Foreskin keratinocyte (primary cell): ENCODE measurements at places on chromosomes 11 and 22. TPM values are rescaled to one million over a fixed set of nuclear protein-coding genes. Genes with fewer than 3 reads are reported as not detected.

- no peak for DNase-seq
Measured at GRCh38 chr22:19836512-19836911, 18.2 kb downstream of the GNB1L start.

GRCh38 chr11:1033016-1033798, 3.3 kb downstream of the MUC6 start:
- no peak for DNase-seq

- no peak for DNase-seq
Measured at GRCh38 chr11:69880041-69880825, 61.0 kb upstream of the FGF3 start.

DNA sequence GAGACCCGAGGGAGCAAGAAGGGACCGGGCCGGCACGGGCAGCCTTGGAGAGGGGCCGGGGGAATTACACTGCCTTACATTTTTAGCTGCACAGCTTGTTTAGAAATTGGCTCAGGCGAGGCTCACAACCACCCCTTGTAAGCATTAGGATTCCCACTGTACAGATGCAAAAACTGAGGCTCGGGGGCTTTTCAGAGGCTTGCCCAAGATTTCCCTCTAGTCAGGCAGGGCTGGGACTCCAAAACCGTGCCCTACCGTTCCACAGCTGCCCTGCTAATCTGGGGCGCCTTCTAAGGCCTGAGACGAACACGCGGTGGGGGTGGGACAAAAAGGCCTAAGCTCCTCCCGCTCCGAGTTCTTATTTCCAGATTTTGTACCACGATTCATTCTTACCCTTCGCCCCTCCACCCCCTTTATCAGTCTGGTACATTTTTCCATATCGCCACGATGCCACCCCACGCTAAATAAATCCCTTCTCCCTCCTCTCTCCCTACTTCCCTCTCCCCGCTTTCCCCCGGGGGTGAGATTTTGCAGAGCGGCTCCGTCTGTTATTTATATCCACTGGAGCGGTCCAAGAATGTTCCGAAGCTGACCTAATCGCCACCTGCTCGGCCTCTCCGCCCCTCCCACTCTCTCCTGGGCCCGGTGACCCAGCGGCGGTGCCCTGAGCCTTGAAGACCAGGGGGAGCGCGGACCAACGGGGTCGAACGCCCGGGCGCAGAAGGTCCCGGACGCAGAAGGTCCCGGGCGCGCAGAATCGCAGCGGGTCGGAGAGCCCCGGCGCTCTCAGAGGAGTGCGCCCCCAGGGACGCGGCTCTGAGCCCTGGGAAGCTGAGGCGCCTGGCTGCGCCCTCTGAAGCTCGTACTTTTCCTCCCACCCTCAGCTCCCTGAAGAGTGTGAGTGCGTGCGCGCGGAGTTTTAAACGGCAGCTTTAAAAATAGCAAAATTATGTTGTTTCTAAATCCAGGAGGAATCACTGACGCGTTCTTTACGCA, 764 bp upstream of the PACSIN3 start:
- peak; percentile 61 for DNase-seq

GRCh38 chr11:35650467-35650866, 12.1 kb upstream of the TRIM44 start:
- no peak for DNase-seq

- no peak for DNase-seq
Measured at GRCh38 chr11:607020-607780, 8.6 kb downstream of the IRF7 start.

DNA sequence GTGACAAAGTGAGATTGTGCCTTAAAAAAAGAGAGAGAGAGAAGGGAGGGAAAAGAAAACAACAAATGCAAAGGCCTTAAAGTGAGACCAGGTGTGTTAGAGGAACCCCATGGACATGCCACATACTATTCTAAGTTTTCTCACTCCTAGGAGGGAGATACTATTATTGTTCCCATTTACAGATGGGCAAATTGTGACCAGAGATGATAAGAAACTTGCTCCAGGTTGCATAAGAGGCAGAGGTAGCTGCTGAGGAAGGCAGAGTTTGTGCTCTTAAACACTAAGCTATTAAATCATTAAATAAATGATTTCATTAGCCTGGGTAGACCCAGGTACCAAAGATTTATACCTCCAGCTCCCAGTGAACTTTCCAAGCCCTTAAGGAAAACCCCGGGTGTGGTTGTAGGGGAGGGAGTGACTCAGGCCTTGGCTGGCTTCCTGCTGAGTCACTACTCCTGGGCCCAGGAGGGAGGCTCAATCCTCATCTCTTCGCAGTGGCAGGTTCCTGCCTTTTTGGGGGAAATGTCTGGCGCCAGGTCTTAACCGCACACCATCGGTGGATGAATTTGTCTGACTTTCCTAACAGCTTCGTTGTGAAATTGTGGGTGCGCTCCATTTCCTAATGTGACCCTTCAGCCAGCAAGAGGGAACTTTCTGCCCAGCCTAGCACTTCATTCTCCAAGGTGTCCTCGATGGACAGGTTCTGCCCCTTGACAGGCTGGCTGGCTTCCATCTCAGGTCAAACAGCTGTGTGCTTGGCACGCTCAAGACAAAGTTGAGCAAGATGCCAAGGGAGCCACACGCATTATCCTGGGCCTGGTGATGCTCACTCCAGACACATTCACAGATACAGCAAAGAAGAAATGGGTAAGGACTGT, 33.4 kb upstream of the PTPRJ start:
- DNase-seq = peak; percentile 88

The SUSD2 gene
- total RNA-seq = 0.03 and 0.04 TPM in 2 replicates

The TUBA8 gene
- 0.32 and 0.34 TPM in 2 replicates for total RNA-seq

The WNT7B gene
- total RNA-seq = 9.5 and 41.8 TPM in 2 replicates

The RAB38 gene
- 57.5 and 75.2 TPM in 2 replicates for total RNA-seq

The CTTN gene
- total RNA-seq = 256 and 264 TPM in 2 replicates

The CYTH4 gene
- total RNA-seq = 0.04 and 0.17 TPM in 2 replicates
